ENCODE measurements at places on chromosomes 5 and 9. TPM values are rescaled to one million over a fixed set of nuclear protein-coding genes. Genes with fewer than 3 reads are reported as not detected.

DNA sequence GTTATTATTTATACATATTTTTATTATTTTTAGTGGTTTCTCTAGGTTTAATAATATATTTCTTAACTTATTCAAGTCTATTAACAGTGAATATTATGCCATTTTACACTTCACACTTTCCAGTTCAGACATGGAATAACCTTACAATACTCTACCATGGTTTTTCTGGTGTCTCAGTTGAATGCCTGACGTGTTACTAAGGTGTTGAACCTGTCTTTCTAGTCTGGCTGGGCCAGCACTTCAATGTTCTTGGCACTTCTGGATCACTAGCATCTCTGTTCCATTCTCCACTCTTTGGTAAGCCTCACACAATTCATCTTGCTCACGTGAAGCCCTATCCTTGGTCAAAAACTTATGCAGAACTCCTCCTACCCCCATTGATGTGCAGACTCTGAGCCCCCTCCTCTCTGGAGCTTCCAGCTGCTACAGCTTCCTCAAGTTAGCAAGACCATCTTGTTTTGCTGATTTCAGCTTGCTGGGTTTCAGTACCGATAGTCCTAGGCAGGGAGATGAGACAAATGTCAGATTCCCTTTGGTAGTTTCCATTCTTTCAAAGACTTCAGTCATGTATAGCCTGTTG is 243.1 kb downstream of the FBXO4 start:
- no peak for DNase-seq

DNA sequence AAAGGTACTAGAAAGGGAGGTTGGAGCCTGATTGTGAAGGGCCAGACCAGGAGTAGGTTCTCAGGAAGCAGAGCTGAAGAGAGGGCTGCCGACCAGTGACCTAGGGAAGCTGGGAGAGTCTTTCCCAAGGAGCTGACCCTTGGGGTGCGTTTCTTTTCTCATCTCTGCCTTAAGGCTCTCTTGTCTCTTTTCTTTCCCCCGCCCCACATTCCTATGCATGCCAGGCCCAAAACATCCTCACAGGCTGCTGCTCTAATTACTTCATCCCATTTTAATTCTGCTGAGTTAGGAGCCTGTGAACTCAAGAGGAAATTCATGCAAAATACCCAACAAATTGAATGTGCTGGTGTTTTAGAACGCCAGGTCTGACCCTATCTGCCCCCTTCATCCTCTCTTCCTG is 46.9 kb upstream of the HSPA9 start:
- no peak for DNase-seq

GRCh38 chr9:22528485-22528884 is 81.9 kb downstream of the DMRTA1 start:
- peak; percentile 32 for DNase-seq

DNA sequence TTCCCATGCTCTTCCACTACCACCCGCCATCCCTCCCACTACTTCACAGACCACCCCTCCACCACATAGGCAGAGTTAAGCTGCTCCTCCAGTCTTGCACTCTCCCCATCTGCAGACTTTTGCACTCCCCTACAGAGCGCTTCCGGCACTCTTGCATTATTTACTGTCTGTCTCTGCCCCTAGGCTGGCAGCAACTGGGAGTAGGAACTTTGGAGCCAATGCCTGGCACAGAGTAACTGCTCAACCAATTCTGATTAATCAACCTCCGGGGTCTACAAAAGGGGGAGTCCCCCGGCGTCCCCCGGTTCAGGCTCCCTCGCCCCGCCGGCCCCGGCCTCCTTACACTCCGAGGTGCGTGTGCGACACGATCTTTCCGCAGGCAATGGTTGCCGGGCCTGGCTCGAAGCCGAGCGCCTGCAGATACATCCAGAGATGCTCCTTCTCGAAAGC is 498 bp downstream of the HAUS6 start:
- DNase-seq, result no peak

DNA sequence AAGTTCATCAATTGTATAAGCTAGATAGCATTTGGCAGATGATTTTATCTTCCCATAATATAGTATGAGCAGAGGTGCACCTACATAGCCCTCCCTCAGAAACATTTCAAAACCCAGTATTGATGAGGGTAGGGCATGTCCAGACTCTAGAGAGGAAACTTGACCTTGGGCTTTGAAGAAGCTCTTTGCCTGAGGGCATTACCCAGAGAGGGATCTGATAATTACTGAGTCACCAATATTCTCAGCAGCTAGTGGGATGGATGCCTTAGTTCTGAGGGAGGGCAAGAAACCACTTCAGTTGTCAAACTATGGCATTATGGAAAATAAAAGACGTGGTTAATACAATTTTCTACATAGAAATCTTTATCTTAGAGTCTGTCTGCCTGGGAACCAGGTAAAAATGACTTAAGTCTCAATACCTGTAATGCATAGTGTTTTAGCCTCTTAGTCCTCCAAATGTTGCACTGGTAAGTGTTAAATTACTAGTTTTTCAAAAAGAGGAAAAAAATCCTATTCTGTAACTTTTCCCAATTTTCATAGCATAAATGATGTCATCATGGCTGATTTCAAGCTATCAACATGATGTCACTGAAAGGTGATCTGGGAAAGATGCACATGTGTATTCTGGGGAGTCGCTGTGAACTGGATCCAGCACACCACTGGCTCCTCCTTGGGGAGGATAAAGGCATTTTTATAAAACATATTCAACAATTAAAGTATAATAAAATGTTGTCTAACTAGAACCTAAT is 809.0 kb downstream of the KCTD16 start:
- no peak for DNase-seq

- DNase-seq, result no peak
Measured at GRCh38 chr5:126007841-126008240, 415.4 kb upstream of the GRAMD2B start.

- DNase-seq, result no peak
Measured at GRCh38 chr5:11564706-11565105, 339.5 kb downstream of the CTNND2 start.

DNA sequence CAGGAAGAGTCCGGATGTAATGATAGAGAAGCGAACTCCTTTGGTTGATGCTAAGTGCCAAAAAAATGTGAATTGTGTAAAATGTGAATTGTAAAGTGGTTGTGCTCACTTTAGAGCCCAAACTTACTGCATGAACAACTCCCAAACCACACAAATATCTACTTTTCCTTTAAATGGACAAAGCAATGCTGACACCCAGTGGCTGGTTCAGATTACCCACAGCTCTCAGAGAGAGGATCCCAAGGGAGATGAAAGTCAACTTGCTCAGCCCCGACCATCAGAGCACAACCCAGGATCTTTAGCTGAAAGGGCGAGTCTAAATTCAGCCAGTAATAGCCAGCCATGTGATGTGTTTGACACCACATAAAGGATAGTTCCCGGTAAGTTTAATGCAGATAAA is 133.7 kb downstream of the NMUR2 start:
- peak; percentile 14 for DNase-seq

DNA sequence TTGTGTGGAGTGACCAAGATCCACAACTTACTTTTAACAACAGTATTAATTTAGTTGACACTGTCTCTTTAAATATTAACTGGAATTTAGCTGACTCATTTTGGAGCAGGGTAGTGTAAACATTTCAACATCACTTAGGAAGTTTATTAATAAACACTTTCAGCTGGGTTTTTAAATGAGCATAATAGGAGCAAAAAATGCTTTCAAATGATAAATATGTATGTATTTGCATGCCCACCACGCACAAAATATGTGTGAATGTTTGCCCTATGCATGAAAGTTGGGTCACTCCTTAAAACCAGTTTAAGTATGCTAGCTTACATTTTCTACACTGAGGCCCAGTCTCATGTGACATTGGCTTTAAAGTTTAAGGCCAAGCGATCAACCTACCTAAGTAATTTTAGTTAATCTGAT is 2.9 kb downstream of the ZFAND5 start:
- DNase-seq, result peak; percentile 28

DNA sequence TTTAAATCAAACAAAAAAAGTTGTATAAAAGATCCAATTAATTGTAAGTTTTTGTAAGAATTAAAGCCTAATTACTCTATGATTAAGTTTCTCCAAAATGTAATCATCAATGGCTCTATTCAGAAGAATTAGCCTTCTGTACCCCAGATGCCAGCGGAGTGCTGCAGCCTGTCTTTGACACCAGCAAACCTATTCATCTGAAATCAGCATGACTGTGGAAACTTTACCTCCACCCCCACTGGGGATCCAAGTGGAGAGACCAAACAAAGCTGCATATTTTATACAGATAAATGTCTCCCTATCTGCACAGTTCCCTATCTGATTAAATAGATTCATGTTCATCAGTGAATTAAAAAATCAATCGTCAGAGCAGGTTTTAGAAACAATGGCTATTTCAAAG is 426.8 kb downstream of the KIAA0825 start:
- no peak for DNase-seq

DNA sequence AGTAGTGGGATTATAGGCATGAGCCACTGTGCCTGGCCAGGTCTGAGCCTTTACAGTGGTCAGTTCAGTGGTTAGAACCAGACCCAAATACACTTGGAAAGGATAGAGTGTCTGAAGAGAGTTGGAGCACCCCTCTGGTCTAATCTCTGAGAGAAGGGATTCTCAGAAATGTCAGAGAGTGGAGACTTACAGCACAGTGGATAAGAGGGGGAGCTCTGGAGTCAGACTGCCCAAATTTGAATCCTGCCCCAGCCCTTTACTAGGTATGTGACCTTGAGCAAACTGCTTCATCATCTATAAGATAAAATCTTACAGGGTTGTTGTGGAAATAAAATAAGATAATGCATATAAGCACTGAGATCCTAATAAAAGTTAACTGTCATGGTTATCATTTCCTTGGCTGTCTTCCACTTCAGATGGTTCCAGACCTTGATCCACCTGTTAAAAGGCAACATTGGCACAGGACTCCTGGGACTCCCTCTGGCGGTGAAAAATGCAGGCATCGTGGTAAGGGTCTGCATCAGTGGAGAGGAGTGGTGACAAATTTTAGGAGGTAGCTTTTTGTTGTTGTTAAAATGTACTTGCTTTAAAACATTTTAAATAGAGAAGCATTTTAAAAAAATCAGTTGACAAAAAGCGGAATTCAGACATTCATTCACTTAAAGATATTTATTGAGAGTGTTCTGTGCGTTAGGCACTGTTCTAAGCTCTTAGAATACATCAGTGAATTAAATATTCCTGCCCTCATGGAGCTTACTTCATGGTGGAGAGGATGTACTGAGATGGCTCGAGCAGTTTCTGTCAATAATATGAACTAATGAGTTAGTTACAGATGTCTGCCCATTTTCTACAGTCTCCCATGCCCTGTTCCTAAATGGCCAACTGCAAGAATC is 16.0 kb downstream of the SLC36A1 start:
- no peak for DNase-seq

DNA sequence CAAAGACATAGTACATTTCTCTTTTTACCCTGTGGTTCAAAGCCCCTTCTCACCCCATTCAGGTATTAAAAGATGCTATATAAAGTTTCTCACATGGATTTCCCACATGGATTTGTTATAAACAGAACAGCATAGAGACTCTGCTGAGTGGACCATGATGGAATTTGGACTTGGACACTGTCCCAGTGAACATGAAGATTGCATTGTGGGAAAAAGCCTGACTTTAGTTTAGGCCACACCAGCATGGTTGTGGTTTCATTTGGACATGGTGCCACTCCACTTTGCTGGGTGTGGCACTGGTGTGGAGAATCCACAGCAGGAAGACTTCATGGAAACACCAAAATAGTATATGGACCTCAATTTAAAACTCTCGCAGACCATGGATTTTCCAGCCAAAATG is 124.6 kb downstream of the ARHGAP26 start:
- peak; percentile 86 for DNase-seq

- DNase-seq, result no peak
Measured at GRCh38 chr5:169569513-169569912, 14.1 kb upstream of the SPDL1 start.

- peak; percentile 94 for DNase-seq
Measured at GRCh38 chr9:97293207-97293721, 14.2 kb upstream of the CCDC180 start.

GRCh38 chr5:95808686-95809413 is 13.7 kb downstream of the GLRX start:
- DNase-seq, result no peak

- DNase-seq, result peak; percentile 77
Measured at GRCh38 chr5:97554977-97555643, 372.1 kb upstream of the RIOK2 start.

DNA sequence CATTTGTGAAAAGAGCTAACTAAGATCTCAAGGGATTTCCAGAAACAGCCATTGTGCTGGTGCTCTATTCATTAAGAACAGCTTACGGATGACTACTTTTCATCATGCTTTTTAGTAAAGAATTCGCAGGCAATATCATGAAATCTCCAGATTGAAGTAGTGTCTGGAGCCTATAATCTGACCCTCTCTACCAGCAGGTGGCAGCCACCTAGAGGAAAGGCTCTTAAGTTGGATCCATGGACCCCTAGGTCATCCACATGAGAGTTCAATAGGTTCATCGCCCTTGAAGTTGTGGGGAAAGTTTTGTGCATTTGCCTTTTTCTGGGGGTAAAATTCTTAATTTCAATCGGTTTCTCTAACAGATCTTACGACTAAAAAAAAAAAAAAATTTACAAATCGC is 82.3 kb downstream of the SLC1A3 start:
- no peak for DNase-seq

DNA sequence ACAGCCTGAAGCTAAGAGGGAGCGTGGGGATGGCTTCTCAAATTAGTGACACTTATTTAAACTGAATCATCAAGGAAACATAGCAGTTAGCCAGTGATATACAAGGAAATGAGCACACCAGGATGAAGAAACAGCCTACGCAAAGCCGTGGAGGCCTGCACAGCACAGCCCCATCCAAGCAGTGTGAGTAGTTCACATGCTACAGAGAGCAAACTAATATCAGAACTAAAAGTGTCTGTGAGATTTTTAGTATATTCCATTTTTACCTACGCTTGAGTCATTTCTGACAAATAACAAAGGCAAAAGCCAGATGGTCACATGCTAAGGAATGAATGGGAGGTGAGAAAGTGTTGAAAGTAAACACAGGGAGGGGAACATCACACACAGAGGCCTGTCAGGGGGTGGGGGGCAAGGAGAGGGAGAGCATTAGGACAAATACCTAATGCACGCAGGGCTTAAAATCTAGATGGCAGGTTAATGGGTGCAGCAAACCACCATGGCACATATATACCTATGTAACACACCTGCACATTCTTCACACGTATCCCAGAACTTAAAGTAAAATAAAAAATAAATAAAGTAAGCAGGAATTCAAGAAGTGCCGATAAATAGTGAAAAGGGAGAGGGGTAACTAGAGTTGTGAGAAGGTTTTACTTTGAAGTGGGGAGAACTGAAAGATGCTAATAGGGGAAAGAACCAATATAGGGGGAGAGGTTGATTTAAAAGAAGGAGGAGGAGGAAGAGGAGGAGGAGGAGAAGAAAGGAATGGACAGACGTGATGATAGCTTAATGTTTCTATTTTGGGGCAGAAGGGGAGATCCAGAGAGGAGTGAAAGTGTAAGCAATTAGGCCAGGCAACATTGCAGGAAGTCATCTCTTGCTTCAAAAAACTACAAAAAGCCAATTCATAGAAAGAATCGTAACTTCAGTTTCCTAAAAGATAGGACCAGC is 100.9 kb upstream of the PTGER4 start:
- no peak for DNase-seq

Gene TRIM7
- total RNA-seq, result 8.9 TPM

Gene PCDHGA10
- total RNA-seq, result 32.1 TPM

Gene PCDHGB1
- 8.7 TPM for total RNA-seq

Gene LSM11
- 5.7 TPM for total RNA-seq

Gene FSTL4
- total RNA-seq, result 0.36 TPM

Gene PDE6A
- 0.47 TPM for total RNA-seq

Gene FAM200C
- total RNA-seq, result 7.8 TPM
